ENCODE measurements at places on chromosomes 3 and 15. TPM values are rescaled to one million over a fixed set of nuclear protein-coding genes. Genes with fewer than 3 reads are reported as not detected.

The PRTG gene
- polyA plus RNA-seq: 4.6 TPM

The PAQR9 gene
- polyA plus RNA-seq: not detected

The RPL22L1 gene
- polyA plus RNA-seq: 65.4 TPM

The CPN2 gene
- polyA plus RNA-seq: 0.17 TPM

The ARHGEF3 gene
- 23.2 TPM for polyA plus RNA-seq

The AHSG gene
- 0.15 TPM for polyA plus RNA-seq

The CYP19A1 gene
- 0.10 TPM for polyA plus RNA-seq

The CHDH gene
- 3.2 TPM for polyA plus RNA-seq

The GOLGA8R gene
- 9.7 TPM for polyA plus RNA-seq

The VWA5B2 gene
- 1.6 TPM for polyA plus RNA-seq

The A4GNT gene
- polyA plus RNA-seq: 0.41 TPM

The MUSTN1 gene
- 4.8 TPM for polyA plus RNA-seq

The HES1 gene
- 84.7 TPM for polyA plus RNA-seq

The PROS1 gene
- polyA plus RNA-seq: 30.1 TPM

The LYZL4 gene
- polyA plus RNA-seq: not detected

The TICRR gene
- 16.0 TPM for polyA plus RNA-seq

The SMCO1 gene
- not detected for polyA plus RNA-seq

The ITIH3 gene
- polyA plus RNA-seq: 2.3 TPM

The ATP10A gene
- 0.96 TPM for polyA plus RNA-seq

The RTP4 gene
- polyA plus RNA-seq: 0.42 TPM

The MLF1 gene
- 90.4 TPM for polyA plus RNA-seq

The PPP1R14D gene
- polyA plus RNA-seq: 0.41 TPM

The RPL4 gene
- polyA plus RNA-seq: 4,410 TPM

The CSPG5 gene
- 1.1 TPM for polyA plus RNA-seq

The RBM15B gene
- polyA plus RNA-seq: 37.4 TPM

The STRIT1 gene
- 1.6 TPM for polyA plus RNA-seq

The C3orf70 gene
- 5.6 TPM for polyA plus RNA-seq

The MCF2L2 gene
- polyA plus RNA-seq: 2.2 TPM

The GP9 gene
- polyA plus RNA-seq: 2.4 TPM

The IQCH gene
- 2.4 TPM for polyA plus RNA-seq

The DLEC1 gene
- polyA plus RNA-seq: 10.4 TPM

The IGSF10 gene
- polyA plus RNA-seq: 34.3 TPM

The PPP2R3A gene
- 15.3 TPM for polyA plus RNA-seq

The COL6A5 gene
- polyA plus RNA-seq: 2.3 TPM

The LRRC31 gene
- not detected for polyA plus RNA-seq

The KLHL40 gene
- polyA plus RNA-seq: 6.6 TPM

The PDZRN3 gene
- 58.1 TPM for polyA plus RNA-seq

The PCOLCE2 gene
- polyA plus RNA-seq: 3.1 TPM

The C15orf61 gene
- polyA plus RNA-seq: 6.1 TPM

The CLDN11 gene
- 7.6 TPM for polyA plus RNA-seq

The RARRES1 gene
- polyA plus RNA-seq: 48.0 TPM

The CCR3 gene
- 0.12 TPM for polyA plus RNA-seq

The MYEF2 gene
- 64.3 TPM for polyA plus RNA-seq

The IMPG2 gene
- 0.71 TPM for polyA plus RNA-seq

The HYKK gene
- polyA plus RNA-seq: 6.9 TPM

The TUBGCP4 gene
- polyA plus RNA-seq: 29.2 TPM

The BRPF1 gene
- polyA plus RNA-seq: 18.5 TPM

The SOX14 gene
- polyA plus RNA-seq: not detected

The BCHE gene
- 33.5 TPM for polyA plus RNA-seq

The MOBP gene
- polyA plus RNA-seq: 0.26 TPM

The GHSR gene
- polyA plus RNA-seq: not detected

The ZNF502 gene
- 11.8 TPM for polyA plus RNA-seq

The SEC22C gene
- polyA plus RNA-seq: 43.3 TPM

Data from right lung (tissue), 10 donors.